ENCODE measurements at places on chromosomes 13 and 19.
A peak's percentile ranks its signal among the peaks of the same experiment; 100 is the strongest.

DNA sequence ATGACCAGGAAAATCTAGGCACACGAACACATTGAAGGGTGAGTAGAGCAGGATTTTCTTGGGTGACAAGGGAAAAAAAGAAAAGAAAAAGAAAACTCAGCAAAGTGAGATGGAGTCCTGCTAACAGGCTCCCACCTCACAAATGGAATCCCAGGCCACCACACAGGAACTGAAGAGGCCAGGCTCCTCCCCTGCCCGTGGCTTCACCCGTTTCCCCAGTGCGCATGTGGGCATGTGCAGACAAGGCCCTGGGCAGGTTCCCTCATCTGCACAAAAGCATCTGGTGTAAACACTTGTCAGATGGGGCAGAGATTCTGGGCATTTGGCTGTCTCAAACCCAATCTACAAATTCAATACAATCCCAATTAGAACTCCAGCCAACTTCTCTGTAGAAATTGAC, 24.5 kb downstream of the CFAP97D2 start:
- peak; percentile 34 for DNase-seq

DNA sequence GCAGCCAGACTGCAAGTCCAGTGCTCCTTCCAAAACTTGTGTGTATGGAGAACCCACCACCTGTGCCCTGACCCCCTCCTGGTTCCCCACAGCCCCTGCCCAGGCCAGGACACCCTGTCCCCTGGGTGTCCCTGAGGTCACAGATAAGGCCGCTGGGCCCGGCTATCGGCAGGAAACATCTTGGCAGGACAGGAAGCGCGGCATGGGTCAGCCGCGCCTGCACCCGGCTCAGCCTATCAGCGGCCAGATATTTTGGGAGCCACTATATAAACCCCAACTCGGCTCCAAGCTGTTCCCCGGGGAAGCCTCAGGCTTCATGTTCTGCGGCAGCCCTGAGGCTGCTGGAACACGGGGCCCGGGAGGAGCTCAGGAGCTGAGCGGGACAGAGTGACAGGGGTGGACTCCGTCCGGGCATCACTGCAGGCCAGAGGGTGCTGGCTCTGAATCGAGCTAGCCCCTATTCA, 60.8 kb downstream of the AP1M1 start:
- no peak for DNase-seq

GRCh38 chr13:111278258-111278657, 42.2 kb upstream of the TEX29 start:
- no peak for DNase-seq

DNA sequence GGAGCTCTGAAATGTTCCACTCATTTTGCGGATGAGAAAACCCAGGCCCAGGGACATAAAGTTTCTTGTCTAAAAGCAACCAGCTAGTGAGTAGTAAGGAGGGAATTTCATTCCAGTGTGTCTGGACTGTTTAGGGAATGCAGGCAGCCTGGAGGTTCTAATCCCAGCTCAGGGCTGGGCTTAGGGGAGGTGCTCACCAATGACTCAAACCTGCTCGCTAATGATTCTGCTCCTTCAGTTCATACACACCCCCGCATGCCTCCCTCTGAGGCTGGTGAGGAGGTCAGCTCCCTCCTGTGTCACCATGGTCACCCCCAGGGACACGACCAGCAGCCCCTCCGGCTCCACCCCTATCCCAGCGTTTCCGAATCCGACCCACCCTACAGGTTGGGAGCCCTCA, 34.6 kb downstream of the CYP4F2 start:
- DNase-seq: no peak

- DNase-seq: no peak
These were observed 28.1 kb downstream of the MICOS13 start for GRCh38 chr19:5652261-5652660.

DNA sequence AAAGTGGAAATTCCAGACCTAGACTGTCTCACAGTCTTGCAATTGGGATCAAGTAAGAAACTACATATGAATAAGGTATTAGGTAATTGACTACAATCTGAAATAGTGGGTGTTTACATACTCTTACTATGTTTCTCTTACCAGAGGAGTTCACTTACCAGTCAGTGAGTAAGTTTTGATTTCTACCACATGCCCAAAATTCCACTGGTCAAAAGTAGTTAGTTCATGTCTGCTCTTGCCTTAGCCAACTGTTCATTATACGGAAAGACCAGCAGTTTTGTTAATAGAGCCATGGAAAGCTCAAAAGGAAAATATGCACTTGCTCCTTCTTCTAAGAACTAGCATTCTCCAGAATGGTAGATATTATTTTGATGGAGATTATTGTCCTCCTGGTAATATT, 490.8 kb downstream of the RFC3 start:
- no peak for DNase-seq

DNA sequence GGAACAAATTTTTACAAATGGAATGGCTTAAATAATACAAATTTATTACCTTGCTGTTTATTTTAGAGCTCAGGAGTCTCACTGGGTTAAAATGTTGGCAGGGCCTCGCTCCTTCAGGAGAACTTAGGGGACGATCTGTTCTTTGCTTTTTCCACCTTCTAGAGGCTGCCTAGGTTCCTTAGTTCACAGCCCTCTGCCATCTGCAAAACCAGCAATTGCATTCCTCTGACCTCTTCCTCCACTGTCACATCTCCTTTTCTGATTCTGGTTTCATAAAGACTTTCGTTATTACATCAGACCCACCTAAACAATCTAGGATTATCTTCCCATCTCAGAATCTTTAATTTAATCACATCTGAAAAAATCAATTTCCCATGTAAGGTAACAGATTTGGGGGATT, 249.6 kb upstream of the SPRY2 start:
- no peak for DNase-seq

Data from stimulated activated CD4-positive, alpha-beta T cell treated with anti-CD3 and anti-CD28 coated beads, Interleukin-4, amount 100 ng/mL, for 1 hour (primary cell).